Activated CD4-positive, alpha-beta memory T cell treated with anti-CD3 and anti-CD28 coated beads, Interleukin-2, amount 10 ng/mL, durations not matched to agents 7 days and 5 days (primary cell): ENCODE measurements at places on chromosomes 3 and 15.

DNA sequence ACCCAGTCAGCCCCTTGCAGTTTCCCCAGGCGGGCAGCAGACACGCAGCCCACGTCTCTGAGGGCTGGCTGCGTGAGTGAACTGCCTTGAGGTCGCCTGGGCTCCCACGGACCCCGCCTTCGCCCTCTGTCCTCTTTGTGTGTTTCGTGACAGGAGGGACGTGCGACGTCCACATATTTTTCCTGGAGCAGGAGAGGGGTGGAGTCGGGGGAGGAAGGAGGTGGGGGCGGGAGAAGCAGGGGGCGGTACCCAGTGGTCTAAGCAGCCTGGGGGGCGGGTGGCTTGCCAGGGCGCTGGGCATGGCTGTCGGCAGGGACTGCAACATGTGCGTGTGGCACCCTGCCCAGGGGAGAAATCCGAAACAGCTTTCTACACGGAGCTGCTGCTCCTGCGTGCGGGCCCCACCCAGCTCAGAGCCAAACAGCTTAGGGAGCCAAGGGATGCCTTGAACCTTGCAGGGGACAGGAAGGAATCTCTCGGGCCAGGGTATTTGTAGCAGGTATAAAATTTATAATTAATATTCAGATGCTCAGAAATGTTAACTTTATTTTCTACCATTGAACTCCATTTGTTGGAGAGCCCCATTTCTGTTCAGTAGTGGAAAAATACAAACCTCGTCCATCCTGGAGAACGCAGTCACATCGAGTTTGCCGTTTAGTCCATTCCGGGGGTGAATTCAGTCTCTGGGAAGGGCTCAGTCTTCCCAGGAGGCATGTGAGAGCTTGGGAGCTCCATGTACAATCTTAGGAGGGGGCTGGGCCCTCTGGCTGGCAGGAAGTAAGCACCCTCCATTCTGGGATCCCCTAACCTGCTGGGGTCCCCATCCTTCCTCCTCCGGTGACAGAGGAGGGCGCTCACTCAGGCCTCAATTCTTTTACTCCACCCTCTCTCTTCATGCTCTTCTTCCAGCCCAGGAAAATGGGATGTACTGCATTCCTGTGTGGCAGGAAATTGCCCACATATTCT, 79.1 kb upstream of the MEF2A start:
- H3K27me3 ChIP-seq = peaks cover 33% of the 10 kb centered on the region
- H3K27ac ChIP-seq = no peak overlapping the region
- DNase-seq = no peak
- no peak overlapping the region for H3K4me3 ChIP-seq

GRCh38 chr3:81249540-81250029, 511.9 kb downstream of the GBE1 start:
- DNase-seq = no peak
- no peaks in the 10 kb centered on the region for H3K36me3 ChIP-seq
- no peaks in the 10 kb centered on the region for H3K27me3 ChIP-seq
- no peak overlapping the region for H3K27ac ChIP-seq
- no peaks in the 10 kb centered on the region for H3K4me1 ChIP-seq

GRCh38 chr3:170634663-170635384, 48.9 kb upstream of the SLC7A14 start:
- peaks cover 10% of the 10 kb centered on the region for H3K4me1 ChIP-seq
- H3K27ac ChIP-seq = no peak overlapping the region
- H3K27me3 ChIP-seq = peaks cover 22% of the 10 kb centered on the region
- H3K36me3 ChIP-seq = no peaks in the 10 kb centered on the region

GRCh38 chr3:36542186-36542585, 161.9 kb downstream of the STAC start:
- no peak overlapping the region for H3K27ac ChIP-seq
- H3K27me3 ChIP-seq = no peaks in the 10 kb centered on the region
